ENCODE measurements at places on chromosomes 7 and 10.

DNA sequence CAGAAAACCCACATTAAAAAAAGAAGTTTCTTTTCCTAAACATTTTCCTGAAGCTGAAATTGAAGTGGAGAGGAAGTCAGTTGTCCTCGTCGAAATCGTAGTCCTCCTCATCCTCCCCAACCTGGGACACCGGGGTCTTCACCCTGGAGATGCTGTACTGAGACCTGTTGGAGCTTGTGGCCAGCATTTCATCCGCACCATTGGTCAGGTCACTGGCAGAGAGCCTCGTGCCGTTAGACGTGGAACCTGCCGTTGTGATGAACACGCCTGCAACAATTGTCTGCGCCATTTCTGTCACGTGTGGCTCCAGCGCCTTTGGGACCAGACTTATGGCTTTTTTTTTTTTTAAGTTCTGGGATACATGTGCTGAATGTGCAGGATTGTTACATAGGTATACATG is 23.8 kb downstream of the CD36 start:
- DNase-seq = no peak

DNA sequence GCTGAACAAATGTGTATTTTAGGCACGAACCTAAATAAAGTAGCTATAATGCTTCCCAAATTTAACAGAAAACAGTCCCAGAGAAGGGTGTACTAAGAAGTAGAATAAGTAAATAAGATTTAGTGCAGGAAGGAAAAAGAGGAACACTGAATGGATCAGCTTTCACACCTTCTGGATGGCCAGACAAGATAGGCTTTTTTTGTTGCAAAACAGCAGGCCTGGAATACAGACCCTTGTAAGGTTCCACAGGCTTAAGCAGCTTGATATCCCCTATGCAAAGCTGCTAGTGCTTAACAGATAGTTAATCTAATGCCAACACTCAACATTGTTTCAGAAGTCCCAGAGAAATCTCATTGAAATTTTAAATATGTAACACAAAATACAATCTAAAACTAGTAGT is 328.1 kb upstream of the STEAP1 start:
- DNase-seq = no peak

- no peak for DNase-seq
Observed at GRCh38 chr7:151631570-151631952, 111.9 kb upstream of the RHEB start.

- no peak for DNase-seq
Observed at GRCh38 chr10:75403144-75403938, 1.8 kb upstream of the ZNF503 start.

DNA sequence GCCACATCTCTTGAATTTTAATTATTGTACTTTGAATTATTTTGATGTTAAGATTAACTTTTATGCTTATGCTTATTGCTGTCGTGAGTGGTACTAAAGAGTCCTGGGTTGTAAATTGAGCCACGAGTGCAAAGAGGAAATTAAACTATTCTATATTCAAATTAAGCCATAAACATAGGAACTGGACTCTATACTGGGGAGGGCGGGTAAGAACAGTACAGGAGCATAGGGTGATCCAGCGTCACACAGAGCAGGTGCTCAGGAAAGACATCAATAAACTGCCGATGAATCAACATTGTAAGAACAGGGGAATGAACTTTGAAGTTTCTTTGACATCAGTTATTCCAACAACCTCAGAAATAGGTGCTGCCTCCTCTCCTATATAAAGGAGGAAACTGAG is 219.6 kb downstream of the CACNB2 start:
- DNase-seq = no peak

- no peak for DNase-seq
Observed at GRCh38 chr10:85492684-85493083, 873.9 kb downstream of the GRID1 start.

DNA sequence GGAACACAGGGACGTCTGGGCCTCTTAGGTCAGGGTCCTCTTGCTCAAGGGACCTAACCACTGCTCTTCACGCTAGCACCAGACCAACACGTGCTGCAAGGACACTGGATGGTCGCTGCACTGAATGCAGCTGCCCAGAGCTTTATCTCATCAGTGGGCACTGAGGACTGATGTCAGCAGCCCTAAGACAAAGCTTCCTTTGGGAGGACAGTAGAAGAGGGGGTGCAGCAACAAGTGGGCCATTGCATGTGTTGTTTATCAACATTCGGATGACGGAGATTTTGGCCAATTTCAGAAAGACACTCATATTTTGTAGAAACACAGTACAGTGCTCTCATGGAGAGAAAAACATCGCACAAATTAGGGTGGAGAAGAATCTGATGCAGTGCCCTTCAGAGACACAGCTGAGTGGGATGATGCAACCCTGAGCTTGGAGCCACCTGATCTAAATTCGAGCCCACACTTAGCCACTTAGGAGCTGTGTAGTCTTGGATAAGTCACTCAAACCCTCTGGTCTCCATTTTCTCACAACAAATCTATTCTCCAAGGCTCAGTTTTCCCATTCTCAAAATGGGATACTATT is 1.7 kb downstream of the OPALIN start:
- DNase-seq = no peak

DNA sequence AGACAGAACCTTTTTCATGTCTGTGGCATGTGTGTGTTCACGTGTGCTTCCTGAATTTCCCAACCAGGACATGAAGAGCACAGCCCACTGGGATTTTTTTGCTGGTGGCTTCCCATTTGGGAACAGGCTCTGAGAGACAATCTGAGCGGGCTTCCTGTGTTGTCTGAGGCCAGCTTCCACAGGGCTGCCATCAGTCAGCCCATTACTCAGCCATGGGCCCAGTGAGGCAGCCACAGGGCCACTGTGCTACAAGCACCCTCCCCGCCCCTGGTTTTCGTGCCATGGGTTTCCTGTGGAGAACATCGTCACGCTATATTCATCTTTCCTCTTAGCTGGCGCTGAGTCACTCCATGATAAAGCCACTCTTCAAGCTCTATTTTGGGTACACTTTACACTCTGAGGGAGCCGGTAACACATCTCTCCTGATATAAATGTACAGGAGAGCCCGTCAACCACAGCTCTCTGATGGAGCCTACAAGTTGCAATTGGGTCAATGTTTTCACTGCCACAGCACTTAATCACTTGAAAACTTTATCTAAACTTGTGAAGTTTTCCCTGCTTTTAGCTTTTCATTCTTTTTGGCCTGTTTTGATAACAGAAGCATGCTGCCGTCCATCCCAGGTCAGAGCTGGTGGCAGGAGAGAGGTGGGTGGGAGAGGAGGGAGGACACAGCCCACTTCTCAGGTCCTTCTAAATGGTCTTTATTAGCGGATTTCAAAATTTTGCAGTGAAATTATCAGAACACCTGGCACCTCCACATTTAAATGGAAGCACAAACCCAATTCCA is 96.9 kb downstream of the HIPK2 start:
- peak; percentile 91 for DNase-seq

DNA sequence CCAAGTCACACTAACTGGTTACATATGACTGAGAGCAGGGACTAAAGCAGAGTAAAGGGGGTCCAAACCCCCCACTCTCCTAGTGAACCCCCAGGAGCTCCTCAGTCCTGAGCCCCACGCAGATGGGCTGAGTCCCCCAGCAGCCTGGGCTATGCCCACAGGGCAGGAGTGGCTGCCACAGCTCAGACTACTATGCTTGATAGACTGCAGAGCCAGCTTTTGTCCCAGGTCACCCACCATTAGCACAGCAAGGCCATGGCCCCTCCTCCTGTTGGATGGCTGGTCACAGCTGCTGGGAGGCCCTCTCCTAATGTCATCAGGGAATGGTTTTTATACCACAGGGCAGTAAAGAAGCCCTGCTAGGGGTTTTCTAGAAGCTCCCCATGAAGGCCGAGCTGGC is 46.3 kb upstream of the FGFR2 start:
- no peak for DNase-seq

DNA sequence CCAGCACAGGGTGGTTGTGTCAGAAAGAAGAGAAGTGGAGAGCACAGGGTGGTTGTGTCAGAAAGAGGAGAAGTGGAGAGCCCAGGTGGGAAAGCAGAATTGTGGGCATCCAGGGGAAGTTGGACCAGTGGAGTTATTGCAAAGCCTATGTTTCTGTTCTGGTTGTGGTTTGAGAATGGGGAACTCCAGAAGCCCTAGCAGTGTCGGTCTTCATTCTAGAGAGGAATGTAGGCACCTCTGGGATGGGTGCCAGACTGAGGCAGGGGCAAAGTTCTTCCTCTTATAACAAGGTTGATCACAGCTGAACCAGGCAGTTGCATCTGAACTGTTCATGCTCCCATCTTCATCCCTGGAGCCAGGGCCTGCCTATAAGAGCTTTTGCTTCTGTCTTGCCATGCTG is 954 bp downstream of the FSCN3 start:
- no peak for DNase-seq

- DNase-seq = no peak
Observed at GRCh38 chr10:48533951-48534720, 70.7 kb downstream of the ARHGAP22 start.

DNA sequence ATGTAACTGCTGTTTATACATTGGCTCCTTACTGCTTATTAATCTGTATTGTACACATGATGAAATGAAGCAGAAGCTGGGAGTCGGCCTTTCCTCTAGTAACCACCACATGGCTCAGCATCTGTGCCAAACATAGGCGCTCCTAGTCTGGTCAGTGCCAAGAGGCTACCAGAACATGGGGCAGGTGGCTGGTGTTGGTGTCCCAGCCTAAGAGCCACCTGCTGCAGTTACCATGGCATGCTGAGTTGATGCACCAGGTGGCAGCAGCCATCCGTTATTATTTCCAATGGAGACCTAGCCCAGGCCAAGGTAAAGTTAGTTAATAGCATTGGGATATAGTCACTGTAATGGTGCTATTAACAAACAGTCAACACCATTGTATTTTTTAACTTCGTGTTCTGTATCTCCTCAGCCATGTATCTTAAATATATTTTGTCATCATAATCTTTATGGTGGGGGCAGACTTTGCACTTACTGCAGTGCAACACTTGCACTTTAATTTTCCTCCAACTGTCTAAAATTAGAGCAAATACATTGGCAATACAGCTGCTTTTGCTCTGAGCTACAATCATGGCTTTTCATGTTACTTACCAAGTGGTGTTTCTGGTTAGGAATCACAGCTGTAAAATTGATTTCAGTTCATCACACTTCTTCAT is 33.1 kb downstream of the HBP1 start:
- DNase-seq = no peak

- DNase-seq = no peak
Observed at GRCh38 chr10:130045091-130045652, 65.5 kb downstream of the C10orf143 start.

DNA sequence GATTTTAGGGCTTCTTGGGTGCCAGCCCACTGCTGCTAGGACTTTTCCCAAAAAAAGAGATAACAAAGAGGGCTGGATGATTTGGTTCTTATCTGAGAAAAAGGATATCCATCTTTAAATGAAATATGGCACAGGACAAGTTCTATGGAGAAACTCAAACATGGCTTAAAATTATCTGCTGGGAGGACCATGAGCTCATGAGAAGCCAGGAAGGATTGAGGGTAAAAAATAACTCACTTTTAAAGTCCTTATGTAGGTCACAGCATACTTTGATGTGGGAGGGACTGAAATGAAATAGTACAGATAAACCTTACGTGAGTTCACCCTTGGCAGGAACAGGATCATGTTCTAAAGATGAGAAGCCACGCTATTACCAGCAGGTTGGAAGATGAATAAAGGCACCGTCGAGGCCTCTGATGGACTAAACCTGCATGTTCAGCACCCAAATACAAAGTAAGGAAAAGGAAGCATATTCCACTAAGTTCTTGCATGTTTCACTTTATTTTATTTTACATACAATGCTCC is 369.2 kb upstream of the KLF6 start:
- no peak for DNase-seq

GRCh38 chr10:94376865-94377264 is 14.1 kb upstream of the NOC3L start:
- no peak for DNase-seq

GRCh38 chr10:42638821-42639270 is 476 bp upstream of the ZNF33B start:
- DNase-seq = no peak

DNA sequence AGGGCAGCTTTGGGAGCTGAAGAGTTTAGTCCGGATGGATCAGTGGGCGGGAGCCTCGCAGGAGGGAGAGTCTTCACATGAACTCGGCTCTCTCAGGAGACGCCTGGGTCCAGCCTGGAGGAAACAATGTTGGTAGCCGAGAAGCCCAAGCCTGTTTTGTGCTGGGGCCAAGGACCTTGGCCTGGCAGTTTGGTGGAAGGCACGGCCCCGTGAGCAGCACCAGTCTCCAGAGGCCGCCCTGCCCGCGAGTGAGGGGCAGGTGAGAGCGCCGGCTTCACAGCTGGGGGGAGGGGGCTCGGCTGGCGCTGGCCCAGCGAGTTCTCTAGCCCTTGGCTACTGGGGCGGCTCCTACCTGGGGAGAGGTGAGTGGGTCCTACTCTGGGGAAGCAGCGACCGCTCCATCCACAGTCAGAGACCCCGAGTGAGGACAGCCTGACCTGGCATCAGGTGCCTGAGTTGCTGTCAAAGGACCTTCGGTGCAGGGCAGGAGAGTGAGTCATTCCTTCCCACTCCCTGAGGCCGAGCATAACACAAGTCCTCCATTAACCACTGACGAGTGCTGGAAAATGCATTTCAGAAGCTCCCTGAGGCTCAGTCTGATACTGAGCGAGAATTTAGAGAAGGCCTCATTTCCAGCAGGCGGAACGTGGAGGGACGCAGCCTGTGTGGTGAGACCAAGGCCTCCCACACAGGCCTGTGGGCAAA is 89.3 kb upstream of the DIP2C start:
- DNase-seq = no peak

- no peak for DNase-seq
Observed at GRCh38 chr7:936386-937054, 18.0 kb downstream of the ADAP1 start.

- no peak for DNase-seq
Observed at GRCh38 chr7:28349637-28350036, 62.7 kb upstream of the CREB5 start.

DNA sequence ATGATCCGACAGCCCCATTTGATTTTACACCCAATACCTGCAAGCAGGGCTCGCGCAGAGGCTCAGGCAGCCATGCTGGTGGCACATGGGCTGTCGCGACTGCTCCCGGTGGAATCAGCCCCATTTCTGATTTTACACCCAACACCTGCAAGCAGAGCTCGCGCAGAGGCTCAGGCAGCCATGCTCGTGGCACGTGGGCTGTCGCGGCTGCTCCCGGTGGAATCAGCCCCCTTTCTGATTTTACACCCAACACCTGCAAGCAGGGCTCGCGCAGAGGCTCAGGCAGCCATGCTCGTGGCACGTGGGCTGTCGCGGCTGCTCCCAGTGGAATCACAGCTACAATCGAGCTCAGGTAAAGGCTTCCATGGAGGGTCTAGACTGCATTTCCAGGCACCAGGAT is 244.1 kb downstream of the PTPRN2 start:
- DNase-seq = no peak

- DNase-seq = no peak
Observed at GRCh38 chr10:54665095-54665494, 135.9 kb downstream of the PCDH15 start.

DNA sequence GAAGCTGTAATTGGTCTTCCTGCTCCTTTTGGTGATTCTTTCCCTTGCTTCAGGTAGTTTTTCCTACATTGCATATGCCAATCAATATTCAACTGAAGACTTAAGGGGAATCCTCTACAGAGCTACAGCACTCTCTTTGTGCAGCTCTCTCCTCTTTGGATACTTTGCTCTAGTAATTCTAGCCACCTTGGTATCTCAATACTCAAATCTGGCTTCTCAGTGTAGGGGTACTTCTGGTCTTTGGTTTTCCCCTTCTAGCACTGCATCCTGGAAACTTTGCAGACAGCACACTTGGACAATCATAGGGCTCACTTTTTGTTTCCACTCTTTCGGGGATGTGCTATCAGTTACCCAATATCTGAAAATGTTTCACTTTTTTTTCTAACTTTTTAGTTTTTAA is 9.9 kb downstream of the PHTF2 start:
- DNase-seq = no peak
